ENCODE measurements at places on chromosomes 6 and 20. TPM values are rescaled to one million over a fixed set of nuclear protein-coding genes. Genes with fewer than 3 reads are reported as not detected.

DNA sequence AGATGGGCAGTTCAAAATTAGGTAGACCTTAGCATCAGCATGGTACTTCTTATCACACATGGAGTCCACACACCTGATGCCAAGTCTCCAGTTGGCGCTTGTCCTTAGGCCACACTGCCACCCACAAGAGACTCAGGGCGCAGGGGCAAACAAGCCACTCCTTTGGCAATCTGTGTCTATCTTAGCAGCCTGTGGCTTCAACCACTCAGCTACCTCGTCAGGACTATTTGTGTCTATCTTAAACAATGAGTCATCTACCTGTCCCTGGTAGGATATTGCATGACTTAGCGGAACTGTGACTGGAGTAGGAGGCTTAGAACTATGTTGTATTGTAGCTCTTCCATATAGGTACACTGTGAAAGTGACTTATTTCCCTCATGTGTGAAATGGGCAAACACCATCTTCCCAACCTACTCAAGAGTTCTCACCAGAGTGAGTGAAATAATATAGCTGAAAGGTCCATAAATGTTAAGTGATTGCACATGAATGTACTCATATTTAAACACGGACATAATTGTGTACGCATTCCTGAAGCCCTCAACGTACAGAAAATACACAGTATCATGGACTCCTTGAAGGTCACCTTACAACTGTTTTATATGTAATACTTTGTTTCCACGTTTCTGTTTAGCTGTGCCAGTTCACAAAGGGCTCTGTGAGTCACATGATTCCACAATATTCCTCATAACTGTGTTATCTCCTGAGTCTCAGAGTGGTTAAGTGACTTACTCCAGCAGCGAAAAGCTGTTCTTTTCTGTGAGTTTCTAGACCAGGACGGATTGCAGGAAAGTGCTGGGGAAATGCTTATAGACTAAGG lies 1.6 kb downstream of the TRIM27 start:
- no peak for DNase-seq

GTF2H4 gene
- 39.3 TPM for total RNA-seq

DNA sequence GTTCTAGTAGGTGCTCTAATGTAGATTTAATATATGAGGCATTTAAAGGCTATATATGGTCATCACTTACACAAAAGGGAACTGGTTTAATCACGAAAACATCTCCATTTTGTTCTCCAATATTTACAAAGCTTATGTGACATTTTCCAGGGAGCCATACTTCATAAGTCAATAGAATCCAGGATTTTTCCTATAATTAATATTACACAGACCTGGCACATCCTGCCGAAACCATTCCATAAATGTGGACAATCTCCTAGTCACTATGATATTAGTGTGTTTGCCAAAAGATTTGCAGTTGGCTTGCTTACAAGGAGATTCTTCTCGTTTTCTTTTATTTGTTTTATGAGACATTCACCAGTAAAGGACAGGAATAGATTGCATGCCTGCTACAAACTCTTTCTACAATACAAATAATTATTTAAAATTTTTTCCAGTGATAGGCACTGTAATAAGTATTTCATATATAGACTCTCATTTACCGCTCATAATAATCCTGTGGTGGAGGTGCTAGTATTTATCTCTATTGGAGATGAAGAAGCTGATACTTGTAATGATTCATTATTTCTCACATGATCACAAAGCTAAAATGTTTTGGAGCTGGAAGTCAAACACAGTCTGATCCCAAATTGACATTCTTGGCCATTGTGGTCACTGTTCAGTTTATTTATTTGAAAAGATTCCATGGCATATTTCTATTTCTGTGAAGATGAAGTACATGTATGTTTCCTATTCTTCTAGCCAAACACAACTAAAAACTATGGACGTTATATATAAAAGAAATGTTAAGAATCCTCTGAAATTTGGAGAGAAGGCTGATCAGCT lies 597.0 kb downstream of the HTR1B start:
- DNase-seq: no peak

- DNase-seq: no peak
Observed at GRCh38 chr6:17980329-17980728, 7.1 kb downstream of the KIF13A start.

DNA sequence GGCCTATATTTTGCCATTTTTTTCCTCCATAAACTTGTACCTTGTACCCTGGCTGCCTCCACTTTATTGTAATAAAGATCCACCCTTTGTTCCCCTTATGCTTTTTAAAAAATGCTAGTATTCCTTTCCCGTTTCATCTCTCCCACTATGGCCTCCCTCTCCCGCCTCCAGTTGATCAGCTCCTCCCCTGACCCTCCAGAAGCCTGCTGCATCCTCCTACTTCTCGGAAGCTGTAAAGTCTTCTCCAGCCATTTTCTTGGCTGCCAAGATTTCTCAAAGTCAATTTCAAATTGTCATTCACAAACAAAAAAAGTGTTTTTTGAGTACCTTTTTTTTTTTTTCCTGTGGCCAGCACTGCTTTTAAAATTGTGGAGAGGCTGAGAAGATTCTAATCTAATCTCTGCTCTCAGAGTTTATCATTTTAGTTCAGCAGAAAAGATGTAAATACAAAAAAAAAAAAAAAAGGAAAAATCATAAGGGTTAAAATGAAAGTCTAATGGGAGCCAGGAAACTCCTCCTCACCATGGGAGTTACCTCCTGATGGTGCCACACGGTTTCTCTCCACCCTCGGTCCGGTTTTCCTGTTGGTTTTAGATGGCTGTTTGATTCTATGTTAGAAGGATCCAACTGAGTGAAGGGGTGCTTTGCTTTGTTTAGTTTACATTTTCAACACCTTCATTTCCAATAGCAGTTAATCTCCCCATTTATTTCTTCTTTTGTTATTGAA lies 103.0 kb upstream of the KCNK16 start:
- DNase-seq: peak; percentile 27

DNA sequence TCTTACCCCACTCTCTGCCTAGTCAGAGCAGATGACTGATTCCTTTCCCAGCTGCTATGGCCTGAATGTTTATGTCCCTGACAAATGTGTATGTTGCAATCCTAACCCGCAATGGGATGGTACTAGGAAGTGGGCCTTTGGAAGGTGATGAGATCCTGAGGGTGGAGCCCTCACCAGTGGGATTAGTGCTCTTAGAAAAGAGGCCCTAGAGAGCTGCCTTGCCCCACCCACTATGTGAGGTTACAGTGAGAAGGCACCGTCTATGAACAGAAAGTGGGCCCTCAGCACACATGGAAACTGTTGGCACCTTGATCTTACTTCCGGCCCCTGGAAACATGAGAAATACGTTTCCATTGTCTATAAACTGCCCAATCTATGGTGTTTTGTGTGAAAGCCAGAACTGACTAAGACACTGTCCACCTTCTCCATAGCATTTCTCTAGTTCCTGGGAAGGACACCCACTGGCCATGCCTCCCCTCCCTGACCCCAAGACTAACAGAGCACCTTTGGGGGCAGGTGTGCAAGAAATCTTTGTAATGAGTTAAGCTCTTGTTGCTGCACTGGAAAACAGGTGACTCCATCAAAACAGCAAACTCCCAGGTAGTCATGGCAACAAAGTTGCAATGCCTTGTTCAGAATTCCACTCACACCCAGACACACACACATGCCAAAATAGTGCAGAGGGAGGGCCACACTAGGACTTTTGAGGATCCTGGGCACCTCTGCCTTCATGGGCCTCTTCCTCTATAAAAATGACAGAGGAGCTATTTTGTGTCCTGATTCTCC lies 16.2 kb downstream of the GABRR2 start:
- peak; percentile 57 for DNase-seq

PTK6 gene
- 0.13 TPM for total RNA-seq

- DNase-seq: no peak
Observed at GRCh38 chr6:17536586-17536985, 63.5 kb upstream of the FAM8A1 start.

GRCh38 chr6:160253714-160254113 lies 4.9 kb downstream of the SLC22A2 start:
- no peak for DNase-seq

DNA sequence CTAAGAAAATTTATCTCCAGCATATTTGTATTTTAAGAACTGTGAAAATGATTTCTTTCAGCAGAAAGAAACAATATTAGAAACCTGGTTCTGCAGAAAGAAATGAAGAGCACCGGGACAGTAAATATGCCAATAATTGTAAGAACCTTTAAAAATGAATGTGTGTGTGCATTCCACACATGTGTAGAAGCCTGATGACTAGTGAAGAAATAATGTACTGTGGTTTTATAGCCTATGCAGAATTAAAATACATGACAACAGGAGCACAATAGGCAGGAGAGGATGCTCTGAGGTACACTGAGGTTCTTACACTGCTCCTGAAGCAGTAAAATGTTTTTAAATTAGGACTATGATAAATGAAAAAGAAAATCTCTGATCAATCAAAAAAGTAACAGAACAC lies 48.9 kb downstream of the SNX14 start:
- no peak for DNase-seq

DNA sequence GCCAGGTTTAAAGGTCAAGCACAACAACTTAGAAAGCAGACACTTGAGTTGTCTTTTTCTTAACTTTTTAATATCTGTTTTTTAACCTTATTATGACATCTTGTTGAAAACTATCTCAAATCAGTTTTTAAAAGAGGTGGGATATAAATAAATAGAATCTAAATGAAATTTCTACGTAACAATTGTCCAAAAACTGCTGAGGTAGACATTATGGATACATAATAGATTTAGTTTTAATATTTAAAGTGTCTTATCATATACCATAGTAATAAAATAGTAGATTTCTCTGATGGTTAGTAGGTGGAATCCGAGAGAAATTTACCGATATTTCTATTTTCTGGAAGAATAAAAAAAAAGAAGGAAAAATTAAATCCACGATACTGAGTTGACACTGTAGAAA lies 113.9 kb upstream of the MMS22L start:
- no peak for DNase-seq

DNA sequence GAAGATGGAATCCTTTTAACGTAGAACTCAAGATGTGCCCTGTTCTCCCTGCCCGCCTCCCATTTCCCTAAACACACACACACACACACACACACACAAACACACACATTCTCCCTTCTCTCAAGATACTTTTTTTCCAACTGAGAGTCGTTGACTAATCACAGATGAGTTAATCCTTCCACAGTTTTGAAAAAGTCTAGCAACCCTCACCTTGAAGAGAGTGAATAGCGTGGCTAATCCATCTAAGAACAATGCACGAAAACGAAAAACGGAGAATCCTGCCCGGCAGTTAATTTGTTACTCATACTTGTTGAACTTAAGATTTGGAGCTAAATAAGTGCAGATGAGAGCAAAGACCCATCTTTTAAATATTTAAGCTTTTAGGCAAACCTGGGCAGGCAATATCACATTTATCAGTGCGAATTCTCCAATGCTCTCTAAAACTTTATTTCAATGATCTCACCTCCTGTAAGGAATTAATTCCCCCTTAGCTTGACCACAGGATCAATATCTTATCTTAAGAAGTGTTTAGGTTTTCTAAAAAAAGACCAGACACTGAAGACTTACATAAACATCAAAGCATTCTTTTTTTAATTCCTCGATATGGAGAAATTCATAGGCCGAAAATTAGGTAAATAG lies 1.1 kb downstream of the AGPAT4 start:
- DNase-seq: no peak

GRCh38 chr20:6668546-6668945 lies 98.9 kb upstream of the BMP2 start:
- no peak for DNase-seq

- DNase-seq: no peak
Observed at GRCh38 chr6:132780770-132781371, 17.6 kb downstream of the SLC18B1 start.

GRCh38 chr6:29651413-29652197 lies 5.3 kb upstream of the MOG start:
- no peak for DNase-seq

DNA sequence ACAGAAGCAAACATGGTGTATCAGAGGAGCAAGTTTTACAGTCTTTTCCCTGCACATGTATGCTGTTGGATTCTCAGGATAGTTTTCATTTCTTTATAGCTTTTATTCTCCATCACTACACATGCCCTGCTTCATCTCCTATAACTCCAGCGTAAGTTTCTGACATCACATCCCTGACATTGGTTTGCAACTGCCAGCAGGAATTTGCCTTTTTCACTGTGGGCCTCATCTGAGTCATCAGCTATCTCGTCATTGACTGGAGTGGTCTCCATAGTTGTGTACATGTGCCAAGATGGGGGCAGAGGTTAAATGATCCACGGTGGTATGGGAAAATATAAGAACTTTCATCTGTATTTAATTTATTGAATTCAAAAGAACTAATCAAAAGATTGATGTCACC lies 96.7 kb downstream of the SLX4IP start:
- no peak for DNase-seq

RSPO4 gene
- not detected for total RNA-seq

- DNase-seq: no peak
Observed at GRCh38 chr6:45563844-45564243, 186.1 kb upstream of the SUPT3H start.

DNA sequence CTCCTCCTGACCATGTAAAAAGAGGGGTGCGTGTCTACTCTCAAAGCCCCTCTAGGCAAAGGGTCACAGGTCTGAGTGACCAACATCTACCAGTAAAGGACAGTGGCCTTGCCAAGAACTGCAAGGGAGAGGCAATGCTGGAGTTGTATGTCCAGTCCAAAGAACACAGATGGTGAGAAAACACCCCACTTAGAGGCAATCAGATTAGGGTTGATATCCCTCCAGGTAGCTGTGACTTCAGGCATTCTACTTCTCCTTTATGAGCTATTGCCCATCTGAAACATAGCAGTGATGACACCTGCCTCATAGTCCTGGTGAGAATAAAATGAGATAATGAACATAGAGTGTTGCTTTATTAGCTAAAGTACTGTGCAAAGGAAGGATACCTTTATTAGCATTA lies 50.8 kb upstream of the MAFB start:
- DNase-seq: no peak

PLEKHG1 gene
- total RNA-seq: 4.3 TPM

- no peak for DNase-seq
Observed at GRCh38 chr6:145761584-145761983, 26.3 kb upstream of the EPM2A start.

ZNF322 gene
- 30.6 TPM for total RNA-seq

DNA sequence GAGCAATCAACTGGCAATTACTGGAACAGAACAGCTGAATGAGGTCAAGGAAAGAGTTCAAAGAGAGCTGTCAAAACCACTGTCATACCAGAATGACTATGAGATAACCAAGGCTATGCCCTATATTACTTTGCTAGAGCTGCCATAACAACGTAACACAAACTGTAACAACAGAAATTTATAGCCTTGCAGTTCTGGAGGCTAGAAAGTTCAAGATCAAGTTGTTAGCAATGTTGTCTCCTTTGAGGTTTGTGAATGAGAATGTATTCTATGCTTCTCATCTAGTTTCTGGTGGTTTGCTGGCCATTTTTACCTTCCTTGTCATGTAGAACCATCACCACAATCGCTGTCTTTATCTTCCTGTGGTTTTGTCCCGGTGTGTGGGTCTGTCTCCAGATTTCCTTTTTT lies 1323.0 kb upstream of the GJE1 start:
- DNase-seq: no peak
